ENCODE measurements at places on chromosomes 13 and 19. TPM values are rescaled to one million over a fixed set of nuclear protein-coding genes. Genes with fewer than 3 reads are reported as not detected.

RDH8 gene
- not detected for polyA plus RNA-seq

- H3K36me3 ChIP-seq, result peaks cover 26% of the 10 kb centered on the region
- no peaks in the 10 kb centered on the region for H3K27me3 ChIP-seq
- no peaks in the 10 kb centered on the region for H3K4me1 ChIP-seq
- H3K27ac ChIP-seq, result no peak overlapping the region
- no peak overlapping the region for H3K4me3 ChIP-seq
These were observed 189.1 kb downstream of the GGACT start for GRCh38 chr13:100399455-100399854.

- no peak for DNase-seq
- no peaks in the 10 kb centered on the region for H3K36me3 ChIP-seq
- H3K4me1 ChIP-seq, result peaks cover 52% of the 10 kb centered on the region
- peak overlapping the region; percentile 83 for H3K27ac ChIP-seq
- H3K4me3 ChIP-seq, result peak overlapping the region; percentile 94
- H3K27me3 ChIP-seq, result no peaks in the 10 kb centered on the region
These were observed 796 bp upstream of the LSM14A start for GRCh38 chr19:34171539-34171876.

GRCh38 chr13:50948601-50949000 lies 39.0 kb downstream of the RNASEH2B start:
- H3K27ac ChIP-seq, result no peak overlapping the region
- H3K27me3 ChIP-seq, result no peaks in the 10 kb centered on the region
- DNase-seq, result no peak
- H3K4me3 ChIP-seq, result no peak overlapping the region

DNA sequence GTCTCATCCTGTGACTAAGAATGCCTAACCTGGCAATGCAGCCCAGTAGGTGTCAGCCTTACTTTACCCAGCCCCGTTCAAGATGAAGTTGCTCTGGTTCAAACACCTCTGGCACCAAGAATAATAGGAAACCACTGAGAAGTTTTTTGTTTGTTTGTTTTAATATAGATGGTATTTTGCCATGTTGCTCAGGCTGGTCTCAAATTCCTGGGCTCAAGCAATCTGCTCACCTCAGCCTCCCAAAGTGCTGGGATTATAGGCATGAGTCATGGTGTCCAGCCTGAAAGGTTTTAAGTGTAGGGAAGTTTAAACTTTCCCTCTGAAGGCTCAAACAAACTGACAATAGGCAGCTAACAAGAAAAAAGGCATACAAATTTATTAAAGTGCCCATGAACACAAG lies 51.2 kb upstream of the ABCC4 start:
- no peak overlapping the region for H3K27ac ChIP-seq
- H3K4me3 ChIP-seq, result no peak overlapping the region
- H3K4me1 ChIP-seq, result no peaks in the 10 kb centered on the region
- H3K27me3 ChIP-seq, result peaks cover 11% of the 10 kb centered on the region

All from naive B cell (primary cell).